Neural crest cell (in vitro differentiated cells): ENCODE measurements at places on chromosomes 2 and 18.

DNA sequence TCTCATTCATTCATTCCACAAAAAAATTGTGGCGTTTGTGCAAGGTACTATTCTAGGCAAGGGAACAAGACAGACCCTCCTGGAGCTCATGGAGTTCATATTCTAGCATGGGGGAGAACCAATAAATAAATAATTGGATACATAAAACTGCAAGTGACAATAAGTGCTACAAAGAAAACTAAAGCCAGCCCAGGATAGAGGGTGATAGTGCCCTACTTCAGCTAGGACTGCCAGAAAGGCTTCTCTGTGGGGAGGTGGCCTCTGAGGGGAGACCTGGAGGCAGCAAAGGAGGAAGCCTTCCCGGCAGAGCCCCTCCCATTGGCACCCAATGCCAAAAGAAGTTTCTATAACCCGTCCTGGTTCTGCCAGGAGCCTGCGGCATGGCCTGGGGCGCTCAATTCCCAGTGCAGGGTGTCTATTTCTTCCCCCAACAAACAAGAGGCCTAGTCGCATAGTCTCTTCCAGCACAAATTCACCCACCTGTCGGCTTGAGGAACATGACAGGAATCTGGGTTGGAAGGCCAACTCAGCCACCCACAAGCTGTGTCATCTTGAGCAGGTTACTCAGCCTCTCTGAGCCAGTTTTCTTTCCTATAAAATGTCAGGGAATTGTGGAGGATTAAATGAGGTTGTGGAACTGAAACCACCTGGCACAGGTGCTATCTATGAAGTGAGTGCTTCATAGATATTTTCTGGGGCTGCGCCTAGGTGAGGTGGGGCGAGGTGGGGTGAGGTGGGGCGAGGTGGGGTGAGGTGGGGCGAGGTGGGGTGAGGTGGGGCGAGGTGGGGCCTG, 94.3 kb downstream of the ZFP36L2 start:
- DNase-seq = no peak

- DNase-seq = no peak
These were observed 1.1 kb downstream of the PUM2 start for GRCh38 chr2:20349513-20349921.

GRCh38 chr2:168801961-168802858, at the start of gene NOSTRIN:
TSS of gene NOSTRIN (plus strand) at chr2:168802637. CDS start at chr2:168802647, 10 bp downstream.
- DNase-seq = no peak

DNA sequence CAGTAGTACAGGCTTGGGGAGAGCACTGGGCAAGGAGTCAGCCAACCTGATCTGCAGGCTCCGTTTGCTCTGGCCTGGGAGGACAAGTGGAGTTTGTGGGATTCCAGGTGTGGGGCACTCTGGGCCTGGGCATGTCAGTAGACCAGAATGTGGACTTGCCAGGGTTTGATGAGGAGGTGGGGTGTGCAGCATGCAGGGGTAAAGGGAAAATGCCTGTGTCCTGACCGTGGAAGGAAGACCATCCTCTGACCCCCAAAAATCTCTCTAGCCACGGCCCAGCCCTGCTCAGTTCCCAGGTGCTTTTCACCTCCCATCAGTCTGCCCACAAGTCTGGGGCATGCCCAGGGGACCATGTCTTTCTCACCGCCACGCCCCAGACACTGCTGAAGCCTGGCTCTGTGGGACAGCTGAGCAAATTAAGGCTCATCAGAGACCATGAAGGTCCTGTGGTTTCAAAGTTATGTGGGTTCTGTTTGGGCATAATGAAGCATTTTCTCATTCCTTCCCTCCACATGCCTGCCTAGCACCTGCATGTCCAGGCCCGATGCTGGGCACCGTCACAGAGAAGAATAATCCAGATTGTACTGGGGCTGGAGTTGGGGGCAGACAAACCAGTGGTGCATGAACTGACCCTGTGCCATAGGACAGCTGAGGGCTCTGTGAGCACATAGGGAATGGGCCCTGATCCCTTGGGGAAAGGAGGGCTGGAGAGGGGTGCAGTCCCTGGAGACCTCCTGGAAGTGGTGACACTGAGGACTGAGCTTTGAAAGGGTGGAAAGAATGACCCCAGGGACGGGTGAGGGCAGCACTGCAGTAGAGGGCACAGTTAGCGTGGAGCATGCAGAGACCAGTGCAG, 6.5 kb upstream of the KCNF1 start:
- no peak for DNase-seq

DNA sequence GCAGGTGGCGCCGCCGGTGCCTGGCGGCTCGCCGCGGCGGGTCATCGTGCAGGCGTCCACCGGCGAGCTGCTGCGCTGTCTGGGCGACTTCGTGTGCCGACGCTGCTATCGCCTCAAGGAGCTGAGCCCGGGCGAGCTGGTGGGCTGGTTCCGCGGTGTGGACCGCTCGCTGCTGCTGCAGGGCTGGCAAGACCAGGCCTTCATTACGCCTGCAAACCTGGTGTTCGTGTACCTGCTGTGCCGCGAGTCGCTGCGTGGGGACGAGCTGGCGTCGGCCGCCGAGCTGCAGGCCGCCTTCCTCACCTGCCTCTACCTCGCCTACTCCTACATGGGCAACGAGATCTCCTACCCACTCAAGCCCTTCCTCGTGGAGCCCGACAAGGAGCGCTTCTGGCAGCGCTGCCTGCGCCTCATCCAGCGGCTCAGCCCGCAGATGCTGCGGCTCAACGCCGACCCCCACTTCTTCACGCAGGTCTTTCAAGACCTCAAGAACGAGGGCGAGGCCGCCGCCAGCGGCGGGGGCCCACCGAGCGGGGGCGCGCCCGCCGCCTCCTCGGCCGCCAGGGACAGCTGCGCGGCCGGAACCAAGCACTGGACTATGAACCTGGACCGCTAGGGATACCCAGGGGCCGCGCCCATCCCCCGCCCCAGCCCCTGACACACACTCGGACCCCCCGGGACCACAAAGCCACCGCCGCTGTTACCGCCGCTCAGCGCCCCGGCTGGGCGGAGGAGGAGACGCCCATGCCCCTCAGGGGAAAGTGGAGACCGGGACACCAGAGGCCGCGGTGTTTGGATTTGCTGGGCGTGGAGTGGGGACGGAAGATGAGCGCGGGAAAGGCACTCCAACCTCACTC, 1.1 kb downstream of the CDK5R2 start:
- DNase-seq = no peak

DNA sequence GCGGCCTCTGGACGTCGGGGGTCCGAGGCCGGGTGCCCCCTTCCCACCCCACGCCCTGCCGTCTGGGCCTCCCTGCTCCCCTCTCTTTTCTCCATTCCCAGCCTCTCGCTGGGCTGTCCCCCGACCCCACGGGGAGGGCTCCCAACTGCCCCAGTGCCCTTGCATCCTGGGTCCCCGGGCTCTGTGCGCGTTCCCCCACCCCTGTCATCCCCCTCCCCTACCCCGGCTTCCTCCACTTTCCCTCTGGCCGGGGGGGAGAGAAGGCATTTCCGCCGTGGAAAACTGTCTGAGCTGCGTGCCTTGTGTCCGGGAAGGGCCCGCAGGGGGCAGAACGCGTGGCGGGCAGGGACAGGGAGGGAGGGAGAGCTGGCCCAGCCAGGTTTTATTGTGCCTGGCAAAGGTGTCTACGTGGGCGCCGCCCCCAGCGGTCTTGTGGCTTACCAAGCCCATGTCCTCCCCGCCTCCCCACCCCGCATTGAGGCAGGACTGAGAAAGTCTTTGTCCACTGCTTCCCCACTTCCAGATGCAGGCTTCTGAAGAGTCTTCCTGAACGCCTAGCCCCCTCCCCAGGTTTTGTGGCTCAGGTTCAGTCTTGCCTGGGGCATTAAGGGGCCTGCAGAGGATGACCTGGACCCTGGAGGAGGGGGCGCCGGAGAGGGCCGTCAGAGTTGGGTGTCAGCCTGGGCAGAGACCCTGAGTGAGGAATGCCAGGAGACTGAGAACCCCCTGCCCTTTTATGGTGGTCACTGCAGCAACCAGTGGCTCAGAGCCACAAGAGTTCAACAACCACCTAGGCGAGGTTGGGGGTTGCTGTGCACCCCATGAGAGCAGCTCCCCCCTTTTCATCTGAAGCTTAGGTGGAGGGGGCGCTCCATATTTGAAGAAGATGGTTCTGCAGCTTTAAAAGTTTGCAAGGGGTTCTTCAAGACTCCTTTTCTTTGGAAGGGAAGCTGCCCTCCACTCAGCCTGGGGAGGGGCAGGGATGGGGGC, 1.3 kb downstream of the ITM2C start:
- DNase-seq = no peak

DNA sequence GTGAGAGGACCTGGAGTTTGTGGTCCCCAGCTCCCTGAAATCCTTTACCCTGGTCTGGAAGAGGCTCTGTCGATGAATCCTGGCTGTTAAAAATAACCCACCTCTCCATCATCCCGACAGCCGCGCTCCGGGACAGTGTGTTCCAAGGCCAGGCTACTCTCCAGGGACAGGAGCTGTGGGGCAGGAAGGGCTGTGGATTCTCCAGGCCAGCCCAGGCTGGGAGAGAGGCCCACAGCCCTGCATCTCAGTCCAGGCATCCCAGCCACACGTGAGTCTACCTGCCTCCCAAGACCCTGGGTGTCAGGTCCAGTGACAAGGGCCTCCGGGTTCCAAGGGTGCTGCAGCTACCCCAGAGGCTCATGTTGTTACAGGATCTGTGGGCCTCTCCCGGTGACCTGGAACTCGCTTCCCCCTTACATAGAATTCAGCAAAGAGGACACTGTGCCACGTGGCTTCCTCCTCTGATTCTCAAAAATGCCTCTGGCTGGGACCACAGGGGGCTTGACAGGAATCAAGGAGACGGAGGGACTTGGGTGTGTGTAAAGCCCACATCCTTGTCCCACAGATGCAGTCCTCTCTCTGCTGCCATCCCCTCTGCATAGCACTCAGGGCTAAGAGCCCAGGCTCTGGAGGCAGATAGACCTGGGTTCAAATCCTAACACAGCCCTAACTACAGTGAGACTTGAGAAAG, 17.3 kb downstream of the ADRA2B start:
- no peak for DNase-seq

- no peak for DNase-seq
These were observed 54.9 kb downstream of the ACTR2 start for GRCh38 chr2:65282477-65283053.

GRCh38 chr18:59516356-59517155, 157.5 kb upstream of the LMAN1 start:
- no peak for DNase-seq

GRCh38 chr2:158965641-158966040, 2.8 kb upstream of the TANC1 start:
- DNase-seq = no peak

DNA sequence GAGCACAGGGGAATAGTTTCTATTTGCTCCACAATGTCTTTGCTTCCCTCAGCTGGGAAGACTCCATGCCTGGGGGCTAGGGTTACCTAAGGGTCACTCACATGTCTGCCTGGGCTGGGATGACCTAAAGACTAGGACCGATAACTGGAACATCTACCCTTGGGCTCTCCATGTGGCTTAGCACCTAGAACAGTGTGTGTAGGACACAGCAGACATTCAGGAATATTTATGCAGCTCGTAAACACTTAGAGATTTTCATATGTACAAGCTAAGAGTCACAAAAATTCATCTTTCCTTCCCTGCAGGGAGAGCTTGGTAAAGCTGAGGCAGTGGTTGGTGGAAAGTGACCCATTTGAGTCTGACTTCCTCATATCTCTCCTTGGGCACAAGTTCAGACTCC, 55.8 kb downstream of the FBLN7 start:
- no peak for DNase-seq

DNA sequence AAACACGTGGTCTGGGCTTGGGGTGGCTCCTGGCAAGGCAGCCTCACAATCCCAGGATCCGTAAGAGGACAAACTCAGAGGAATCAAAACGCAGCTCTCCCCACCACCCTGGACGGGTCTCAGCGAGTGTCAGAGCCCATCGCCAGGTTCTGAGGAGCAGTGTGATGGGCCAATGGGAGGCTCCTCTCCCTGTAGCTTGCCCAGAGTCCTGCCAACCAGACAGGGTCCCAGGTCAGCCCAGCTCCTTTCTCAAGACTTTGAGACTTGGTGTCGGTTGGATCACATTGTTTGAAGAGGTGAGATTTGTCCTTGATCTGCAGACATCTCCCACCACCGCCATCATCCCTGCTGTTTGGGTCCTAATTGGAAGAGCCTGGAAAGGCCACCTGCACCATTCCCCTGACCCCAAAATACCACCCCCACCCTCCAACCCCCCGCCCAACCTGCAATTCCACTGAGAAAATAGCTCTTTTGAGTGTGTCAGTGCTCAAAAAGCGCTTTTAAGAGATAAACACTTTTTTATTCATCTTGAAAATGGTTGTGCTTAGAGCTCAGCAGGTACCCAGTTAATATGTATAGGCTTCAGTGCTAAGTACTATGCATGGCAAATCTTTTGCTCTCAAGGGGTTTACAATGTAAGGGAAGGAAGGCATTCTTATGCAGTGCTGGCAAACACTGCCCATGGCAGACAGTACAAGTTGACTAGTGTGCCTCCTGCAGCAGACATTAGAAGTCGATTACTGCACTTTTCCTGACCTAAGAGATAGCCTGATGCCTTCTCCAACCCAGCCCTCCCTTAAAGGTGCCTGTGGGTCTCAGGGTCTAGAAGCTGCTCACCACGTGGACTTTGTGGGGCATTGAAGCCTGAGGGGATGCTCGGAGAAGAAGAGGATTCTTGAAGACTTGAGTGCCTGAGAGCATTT, 50.6 kb downstream of the GLI2 start:
- DNase-seq = no peak

DNA sequence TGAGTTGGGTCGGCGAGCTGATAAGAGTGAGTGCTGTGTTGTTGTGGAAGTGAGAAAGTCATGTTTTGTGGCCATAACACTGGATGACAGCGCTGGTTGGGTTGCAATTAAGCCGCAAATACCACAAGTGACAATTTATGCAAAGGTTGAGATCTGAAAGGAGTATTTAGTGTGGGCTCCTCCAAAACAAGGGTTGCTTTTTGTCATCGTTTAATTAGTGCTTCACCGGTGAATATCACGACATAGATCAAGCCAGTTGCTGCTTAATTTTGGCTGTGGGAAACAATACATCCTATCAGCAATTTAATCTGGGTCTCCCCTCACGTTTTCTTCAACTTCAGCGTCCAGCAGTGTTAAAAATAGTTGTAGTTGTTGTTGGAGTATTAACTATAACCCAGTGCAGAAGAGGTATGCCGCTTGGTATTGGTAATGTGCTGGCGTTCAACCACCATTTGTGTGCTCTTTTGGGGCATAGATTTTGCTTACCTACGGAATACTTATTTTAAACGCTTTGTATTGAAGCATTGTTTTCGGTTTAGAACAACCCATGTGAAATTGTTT, 662 bp downstream of the ACVR2A start:
- no peak for DNase-seq

- no peak for DNase-seq
These were observed 94.7 kb upstream of the CDC42EP3 start for GRCh38 chr2:37766106-37766505.
